ENCODE measurements at places on chromosomes 1 and 21. TPM values are rescaled to one million over a fixed set of nuclear protein-coding genes. Genes with fewer than 3 reads are reported as not detected.

The DYNLT5 gene
- total RNA-seq = 12.5 TPM

The FCRL1 gene
- total RNA-seq = not detected

The KRTAP24-1 gene
- not detected for total RNA-seq

DNA sequence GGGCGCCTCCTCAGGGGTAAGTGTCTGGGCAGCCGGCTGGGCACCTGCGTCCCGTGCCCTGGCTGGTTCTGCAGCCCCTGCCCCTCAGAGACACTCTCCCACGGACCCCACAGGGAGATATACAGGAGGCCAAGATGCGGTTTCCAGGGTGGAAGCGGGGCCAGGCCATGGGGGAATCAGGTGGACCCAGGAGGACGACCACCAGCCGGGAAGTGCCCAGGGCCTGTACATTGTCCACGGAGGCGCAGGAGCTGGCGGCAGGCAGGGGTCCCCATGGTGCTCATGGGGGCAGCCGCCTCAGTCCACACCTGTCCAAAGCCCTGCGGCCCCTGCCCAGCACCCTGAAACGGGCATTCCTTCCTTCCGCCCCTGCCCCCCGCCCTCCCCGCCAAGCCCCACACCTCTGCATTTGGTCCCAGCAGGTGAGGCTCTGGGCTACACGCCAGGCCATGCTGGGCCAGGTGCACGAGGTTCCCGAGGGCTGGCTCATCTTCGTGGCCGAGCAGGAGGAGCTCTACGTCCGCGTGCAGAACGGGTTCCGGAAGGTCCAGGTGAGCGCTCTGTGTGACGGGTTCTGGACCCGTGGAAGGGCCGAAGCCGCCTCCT is 36.7 kb downstream of the SLC19A1 start:
- no peak for DNase-seq

Data from endothelial cell of umbilical vein (primary cell).